ENCODE measurements at places on chromosomes 16 and 17.
A peak's percentile ranks its signal among the peaks of the same experiment; 100 is the strongest.

DNA sequence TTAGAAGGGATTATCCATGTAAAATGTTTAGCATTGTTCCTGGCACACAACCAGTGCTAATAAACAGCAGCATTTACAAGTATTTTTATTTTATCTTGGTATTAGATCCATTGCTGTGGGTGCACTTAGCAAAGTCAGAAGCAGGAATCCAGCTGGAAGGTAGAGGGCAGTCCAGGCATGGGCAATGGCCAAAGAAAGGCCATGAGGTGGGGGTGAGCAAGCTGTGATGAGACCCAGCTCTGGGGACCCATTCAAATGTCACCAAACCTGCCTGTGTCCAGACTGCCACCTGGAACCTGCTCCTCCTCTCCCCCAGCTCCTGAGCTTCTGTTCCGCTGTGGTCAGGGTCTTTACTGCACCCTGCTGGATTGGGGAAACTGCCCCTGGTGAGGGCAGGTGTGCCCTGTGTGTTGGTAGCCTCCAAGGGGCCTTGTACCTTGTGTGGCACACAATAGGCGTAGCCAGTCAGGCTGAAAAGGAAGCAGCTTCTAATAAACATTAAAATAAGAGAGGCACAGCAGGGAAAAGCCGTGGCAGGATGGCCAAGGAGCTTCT lies 118.0 kb upstream of the CRHR1 start:
- peak; percentile 22 for DNase-seq

DNA sequence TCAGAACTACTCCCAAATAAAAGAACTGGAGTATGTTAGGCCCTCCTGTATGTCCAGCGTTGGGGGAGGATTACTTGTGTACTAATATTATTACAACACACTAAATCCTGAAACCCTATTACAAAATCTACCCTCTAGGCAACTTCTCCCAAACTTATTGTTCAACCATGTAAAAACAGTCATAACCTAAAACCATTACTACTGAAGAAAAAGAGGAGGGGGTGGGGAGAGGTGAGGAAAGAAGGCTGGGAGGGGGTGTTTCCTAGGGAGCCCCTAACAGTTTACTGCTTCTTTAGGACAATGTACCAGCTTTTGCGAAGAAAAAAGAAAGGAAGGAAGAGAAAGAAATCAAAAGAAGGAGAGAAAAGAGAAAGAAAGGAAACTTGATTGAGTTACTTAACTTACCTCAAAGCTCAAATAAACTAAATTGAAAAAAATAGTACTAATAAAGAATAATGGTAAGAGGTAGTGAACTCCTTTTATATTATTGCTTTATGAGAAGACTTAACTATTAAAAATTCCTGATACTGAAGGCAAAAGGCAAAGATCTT lies 2.3 kb downstream of the SALL1 start:
- no peak for DNase-seq

DNA sequence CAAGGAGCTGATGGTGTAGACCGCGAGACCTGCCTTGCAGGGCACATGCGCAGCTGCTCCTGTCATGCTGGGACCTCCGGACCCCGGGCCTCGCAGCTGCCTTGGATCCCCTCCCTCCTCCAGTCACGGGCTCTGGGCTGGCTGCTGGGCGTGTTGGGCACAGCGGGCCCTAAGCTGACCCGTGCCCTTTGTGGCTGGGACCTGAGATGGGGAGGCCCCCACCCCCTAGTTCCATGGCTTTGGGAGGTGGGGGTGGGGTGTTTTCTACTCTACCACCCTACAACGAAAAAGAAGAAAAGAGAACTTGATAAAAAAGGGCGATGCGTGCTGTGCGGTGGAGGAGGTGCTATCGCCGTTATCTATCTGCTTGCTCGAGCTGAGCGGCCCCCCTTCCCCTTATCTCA lies 14.5 kb downstream of the ZFPM1 start:
- no peak for DNase-seq

- DNase-seq = no peak
Measured at GRCh38 chr17:57405491-57406072, 149.3 kb downstream of the MSI2 start.

GRCh38 chr16:84730406-84731106 lies 30.8 kb downstream of the USP10 start:
- peak; percentile 71 for DNase-seq

- no peak for DNase-seq
Measured at GRCh38 chr17:50918933-50919296, 52.8 kb upstream of the TOB1 start.

- DNase-seq = no peak
Measured at GRCh38 chr17:77857613-77858012, 100.9 kb upstream of the TNRC6C start.

DNA sequence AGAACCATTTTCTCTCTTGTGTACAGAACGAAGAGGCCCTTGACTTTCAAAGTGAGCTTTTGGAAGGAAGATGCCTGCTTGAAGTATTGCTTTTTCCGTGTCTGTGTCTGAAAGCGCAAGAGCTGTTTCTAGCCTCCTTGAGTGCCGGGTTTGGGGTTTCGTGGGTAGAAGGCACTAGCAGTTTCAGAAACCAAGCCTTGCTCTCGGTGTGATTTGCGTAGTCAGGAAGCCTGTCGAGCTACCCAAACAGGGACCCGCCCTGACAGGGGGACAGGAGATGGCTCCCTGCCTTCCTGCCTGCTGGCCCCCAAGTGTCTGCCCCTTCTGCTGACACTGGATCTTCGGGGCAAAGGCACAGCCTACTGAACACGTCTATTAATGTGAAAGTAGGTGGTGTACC lies 322.0 kb downstream of the MAF start:
- DNase-seq = no peak

GRCh38 chr16:65079549-65079948 lies 42.3 kb downstream of the CDH11 start:
- no peak for DNase-seq

- peak; percentile 93 for DNase-seq
Measured at GRCh38 chr17:71032746-71033273, 863.5 kb downstream of the KCNJ2 start.

DNA sequence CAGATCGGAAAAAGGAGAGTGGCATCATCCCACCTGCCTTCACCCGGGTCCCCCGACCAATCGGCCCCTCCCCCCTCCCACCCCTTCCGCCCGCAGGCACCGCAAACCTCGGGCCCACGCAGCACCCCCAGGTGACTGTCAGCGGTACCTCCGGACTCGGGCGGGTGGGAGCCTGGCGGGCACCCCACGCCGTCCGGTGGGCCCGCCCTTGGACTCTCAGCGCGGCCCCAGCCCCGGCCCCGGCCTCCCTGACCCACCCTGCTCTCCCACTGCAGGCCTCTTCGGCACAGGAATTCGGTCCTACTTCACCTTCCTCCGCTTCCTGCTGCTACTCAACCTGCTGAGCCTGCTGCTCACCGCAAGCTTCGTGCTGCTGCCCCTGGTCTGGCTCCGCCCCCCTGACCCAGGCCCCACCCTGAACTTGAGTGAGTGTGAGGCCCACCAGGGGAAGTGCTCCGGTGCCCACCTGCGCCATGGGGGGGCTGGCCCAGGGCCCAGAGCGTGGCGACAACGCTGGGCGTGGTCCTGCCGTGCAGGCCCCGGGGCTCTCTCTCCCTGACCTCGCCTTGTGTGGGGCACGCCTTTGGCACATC lies 1.6 kb downstream of the TMC8 start:
- peak; percentile 77 for DNase-seq

DNA sequence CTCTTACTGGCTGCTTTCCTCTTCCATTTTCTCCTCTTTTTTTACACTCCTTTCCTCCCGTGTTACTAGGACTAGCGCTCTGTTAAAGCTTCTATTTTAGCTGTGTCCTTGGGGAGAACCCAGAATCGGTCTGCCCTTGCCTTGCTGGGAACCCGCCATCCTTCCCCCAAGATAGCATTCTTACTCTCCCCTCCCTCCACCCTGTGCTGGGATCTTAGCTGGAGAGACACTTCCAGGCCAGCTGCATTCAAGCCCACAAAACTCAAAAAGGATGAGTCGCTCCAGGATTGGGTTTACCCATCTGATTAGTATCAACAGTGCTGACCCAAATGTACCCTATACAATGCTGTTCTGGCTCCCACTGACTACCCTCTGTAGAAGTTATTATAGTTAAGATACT lies 200.5 kb upstream of the ASIC2 start:
- no peak for DNase-seq

- no peak for DNase-seq
Measured at GRCh38 chr17:40833882-40834281, 11.5 kb upstream of the KRT10 start.

DNA sequence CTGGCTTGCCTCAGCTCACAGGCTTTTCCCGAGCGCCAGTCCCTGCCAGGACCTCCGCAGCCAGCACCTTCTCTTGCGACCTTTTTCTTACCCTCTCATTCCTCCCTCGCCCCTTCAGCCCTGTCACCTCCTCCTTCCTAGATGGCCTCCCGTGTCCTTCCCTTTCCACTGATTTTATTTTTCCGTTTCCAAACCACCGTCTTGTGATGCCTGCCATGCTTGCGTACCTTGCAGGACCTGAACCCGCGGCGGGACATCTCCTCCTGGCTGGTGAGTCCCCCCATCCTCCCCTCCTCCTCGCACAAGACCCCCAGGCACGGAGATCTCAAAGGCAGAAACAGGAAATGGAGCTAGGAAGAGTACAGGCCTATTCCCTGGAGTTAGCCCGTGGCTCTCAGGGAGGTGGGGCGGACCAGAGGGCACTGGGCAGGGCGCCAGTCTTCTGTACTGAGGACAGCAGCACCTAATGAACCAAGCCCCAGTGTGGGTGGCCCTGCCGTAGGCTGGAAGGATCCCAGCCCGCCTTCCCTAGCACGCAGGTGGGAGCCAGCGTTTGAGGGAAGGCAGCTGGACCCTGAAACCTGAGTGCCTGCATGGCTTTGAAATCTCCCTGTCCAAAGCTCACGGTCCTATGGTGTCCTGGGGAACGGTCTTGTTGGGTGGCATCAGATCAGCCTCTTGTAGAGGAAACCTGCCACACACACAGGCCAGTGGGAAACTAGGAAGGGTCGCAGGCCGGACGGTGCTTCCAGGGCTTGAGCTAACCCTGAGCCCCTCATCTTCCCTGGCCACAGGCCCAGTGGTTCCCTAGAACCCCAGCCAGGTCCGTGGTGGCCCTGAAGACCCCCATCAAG lies 612 bp downstream of the CISD3 start:
- peak; percentile 69 for DNase-seq

DNA sequence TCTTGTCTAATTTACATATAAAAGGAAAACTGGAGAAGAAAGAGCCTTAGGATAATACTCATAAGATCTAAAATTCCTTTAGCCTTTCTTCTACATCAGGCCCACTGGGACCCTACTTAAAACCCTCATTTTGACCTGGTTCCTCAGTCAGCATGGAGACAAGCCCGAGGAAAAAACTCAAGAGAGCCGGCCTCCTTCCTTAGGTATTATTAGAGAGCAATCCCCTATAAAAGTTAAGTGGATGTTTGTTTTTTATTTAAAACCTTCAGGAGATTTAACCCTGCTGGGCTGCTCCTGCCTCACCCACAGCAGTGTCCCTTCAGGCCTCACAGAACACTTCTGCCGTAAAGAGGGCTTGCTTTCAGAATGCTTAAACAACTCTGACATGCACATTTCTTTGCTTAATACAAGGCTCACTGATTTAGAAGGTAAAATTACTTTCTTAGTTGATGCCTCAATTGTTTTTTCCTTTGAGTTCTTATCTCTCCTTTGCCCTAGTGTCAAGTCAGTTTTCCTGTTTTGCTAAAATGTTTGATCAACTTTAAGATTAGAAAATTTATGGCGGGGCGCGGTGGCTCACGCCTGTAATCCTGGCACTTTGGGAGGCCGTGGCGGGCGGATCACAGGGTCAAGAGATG lies 145.6 kb upstream of the TBX2 start:
- DNase-seq = peak; percentile 8

DNA sequence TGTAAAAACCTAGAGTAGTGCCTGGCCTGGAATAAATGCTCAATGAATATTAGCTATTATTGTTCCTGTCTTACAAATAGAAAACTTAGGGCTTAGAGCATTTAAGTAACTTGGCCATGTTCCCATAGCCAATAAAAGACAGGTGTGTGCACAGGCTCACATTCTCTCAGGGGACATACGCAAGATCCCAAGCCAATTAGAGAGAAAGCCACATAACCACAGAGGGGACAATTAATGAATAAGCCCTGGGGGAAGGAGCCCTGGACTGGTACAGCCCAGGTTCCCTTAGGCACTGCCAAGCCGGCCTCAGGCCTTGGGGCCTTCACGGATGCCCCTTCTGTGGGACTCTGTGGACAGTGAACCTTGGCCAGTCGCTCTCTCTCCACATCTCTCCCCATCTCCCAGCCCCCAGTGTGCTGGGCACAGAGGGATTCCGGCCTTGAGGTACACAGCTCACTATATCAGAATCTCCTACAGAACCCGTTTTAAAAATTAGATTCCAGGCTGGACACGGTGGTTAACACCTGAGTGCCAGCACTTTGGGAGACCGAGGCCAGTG lies 27.3 kb upstream of the ABCC12 start:
- no peak for DNase-seq

DNA sequence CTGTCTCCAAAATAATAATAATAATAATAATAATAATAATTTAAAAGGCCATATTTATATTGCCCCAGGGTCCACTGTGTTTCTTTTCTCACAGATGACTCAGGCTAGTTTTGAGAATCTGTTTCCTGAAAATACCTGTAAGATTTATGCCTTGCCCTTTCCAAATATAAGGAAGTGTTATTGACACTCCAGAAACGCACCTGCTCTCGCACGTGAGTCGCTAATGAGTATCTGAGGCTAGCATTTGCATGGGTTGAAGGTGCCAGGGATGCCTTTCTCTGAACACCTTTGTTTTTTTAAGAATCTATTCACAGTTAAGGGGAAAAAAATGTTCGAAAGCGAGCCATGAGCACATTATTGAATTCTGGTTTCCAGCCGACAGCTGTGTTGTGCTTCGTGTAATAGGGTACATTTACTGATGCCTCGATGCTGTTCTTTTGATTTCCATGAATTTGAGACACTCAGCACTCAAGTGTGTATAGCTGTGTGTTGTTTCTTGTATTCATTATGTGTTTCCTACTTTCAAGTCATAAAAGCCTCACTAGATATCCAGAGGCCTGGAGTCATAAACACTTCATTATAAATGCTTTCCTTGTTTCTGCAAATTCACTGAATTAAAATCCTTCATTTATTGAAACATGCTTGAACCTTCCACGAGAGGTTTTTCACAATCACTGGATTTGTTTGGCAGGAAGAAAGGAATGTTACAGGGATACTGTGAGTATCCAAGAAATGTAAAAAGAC lies 45.0 kb upstream of the NOL11 start:
- DNase-seq = no peak

GRCh38 chr16:66470556-66470955 lies 43.5 kb downstream of the BEAN1 start:
- no peak for DNase-seq

- DNase-seq = no peak
Measured at GRCh38 chr16:56295059-56295665, 103.9 kb downstream of the GNAO1 start.

Data from GM23338 (cell line).